Memory B cell (primary cell): ENCODE measurements at places on chromosomes 5 and 9.

DNA sequence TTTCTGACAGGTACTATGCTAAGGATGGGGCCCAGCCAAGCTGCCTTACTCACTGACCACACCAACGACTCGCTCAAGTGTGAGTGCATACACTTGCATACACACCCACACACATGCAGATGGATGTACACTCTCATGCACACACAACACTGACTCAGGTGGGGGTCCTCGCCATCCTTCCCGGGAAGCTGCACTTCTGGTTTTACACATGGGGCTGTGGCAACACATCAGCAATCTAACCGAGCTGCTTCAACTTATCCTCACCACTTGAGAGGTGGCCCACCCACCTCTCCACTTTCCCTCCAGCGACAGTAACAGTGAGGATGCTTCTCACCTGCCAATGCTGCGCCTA, 67.2 kb upstream of the SLC25A51 start:
- DNase-seq: no peak

GRCh38 chr5:130605234-130605633, 559.8 kb downstream of the HINT1 start:
- no peak for DNase-seq

DNA sequence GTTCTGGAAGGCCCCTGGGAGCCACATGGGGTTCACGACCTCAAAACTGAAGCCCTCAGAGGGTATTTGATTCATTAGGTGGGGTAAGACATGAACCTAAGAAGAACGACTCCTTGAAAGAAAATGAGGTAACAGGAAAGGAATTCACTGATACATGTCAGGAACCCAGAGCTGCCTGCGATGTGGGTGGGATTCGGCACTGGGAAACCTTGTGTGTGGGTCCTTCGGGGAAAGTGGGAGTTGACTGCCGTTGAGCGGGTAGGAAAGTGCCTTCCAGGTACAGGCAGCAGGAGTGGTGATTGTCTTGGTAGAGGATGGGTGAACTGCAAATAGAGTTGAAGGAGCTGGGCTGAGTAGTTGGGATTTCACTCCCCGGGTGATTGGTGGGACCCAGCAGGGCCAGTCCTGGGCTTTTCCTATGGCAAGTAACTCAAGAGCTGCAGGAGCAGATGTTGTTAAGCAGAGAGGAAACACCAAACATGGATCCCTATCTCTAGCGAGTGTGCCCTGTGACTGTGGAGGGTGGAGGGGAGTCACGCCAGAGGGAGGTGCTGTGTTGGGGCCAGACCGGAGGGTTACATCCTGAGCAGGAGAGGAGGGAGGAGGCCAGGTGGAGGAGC, 30.8 kb downstream of the ANKRD33B start:
- no peak for DNase-seq

DNA sequence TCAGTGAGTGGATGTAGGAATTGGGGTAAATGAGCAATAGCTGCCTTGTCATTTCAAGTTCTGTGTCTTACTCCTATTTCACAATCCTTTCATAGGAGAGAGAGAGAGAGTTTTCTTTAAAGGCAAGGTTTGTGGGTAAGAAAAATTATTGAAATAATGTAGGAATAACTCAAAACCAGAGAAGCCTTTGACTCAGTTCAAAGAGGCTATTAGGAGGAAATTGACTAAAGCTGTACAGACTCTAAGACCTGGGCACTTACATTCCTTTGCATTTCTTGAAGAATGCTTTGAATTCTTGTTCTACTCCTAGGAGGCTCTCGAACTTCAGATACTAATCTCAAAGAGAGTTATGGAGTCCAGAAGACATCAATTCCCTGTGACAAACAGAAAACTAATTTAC, 257.1 kb downstream of the FBXL7 start:
- DNase-seq: no peak

GRCh38 chr9:114612272-114612923, 1.3 kb downstream of the TMEM268 start:
- no peak for DNase-seq

DNA sequence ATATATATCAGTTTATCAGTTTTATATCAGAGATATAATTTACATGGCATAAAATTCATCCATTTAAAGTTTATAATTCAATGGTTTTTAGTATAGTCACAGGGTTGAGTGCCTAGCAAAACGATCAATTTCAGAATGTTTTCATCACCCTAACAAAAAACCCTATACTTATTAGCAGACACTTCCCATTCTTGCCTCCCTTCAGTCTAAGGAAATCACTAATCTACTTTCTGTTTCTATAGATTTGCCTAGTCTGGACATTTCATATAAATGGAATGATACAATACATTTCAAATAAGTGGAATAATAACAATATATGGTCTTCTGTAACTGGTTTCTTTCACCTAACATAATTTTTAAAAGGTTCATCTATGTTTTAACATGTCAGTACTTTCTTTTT, 9.6 kb upstream of the LNPEP start:
- DNase-seq: no peak

DNA sequence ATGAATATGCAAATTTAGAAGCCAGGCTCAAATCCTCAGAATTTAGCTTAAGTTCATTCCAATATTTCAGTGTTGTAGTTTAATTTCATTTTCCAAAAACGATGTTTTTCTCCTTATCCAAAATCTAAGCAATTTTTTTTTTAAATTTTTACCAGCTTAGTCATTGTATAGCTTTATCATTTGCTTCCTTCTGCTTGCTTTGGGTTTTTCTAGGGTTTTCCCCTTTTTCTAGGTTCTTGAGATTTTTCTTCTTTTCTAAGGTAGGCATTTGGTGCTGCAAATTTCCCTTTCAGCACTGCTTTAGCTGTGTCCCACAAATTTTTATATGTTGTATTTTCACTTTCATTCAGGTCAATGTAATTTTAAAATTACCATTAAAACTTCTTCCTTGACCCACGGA, 34.4 kb upstream of the CCDC112 start:
- DNase-seq: no peak

GRCh38 chr9:33429256-33429985, 18.0 kb downstream of the AQP3 start:
- DNase-seq: no peak

DNA sequence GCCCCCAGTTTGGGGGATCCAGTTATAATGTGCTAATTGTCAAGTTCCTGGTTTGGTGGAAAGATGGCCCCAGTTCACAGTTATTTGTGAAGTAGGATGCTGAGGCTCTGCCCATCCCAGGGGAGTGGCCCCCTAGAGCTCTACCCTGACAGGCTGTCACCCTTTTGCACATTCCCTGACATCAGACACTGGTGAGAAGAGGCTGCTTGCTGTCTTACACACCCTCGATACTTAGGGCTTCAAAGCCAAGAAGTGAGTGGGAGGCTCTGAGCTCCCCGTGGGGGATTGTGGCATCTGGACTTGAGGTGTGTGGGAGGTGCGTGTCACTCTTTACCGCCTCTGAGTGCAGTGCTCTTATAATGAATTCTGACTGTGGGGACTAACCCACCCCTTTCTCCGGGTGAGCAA, 168.5 kb downstream of the DOCK2 start:
- DNase-seq: peak; percentile 12

DNA sequence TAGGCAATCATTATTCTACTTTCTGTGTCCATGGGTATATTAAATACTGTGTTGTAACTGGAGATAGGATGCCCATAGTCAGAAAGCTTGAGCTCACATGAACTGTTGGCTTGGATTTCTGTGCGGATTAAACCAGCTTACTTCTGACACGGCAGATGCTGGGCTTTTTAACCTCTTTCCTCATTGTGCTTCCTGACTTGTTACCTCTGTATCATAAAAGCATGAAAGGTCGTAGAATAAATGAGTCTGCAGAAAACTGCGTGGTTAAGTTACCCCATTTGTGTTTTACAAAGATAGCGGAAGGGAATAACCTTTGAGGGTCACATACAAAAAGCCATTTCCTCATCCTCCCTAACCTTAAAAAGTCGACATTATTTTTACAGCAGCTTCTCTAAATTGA, 199.5 kb upstream of the DMRT1 start:
- no peak for DNase-seq

DNA sequence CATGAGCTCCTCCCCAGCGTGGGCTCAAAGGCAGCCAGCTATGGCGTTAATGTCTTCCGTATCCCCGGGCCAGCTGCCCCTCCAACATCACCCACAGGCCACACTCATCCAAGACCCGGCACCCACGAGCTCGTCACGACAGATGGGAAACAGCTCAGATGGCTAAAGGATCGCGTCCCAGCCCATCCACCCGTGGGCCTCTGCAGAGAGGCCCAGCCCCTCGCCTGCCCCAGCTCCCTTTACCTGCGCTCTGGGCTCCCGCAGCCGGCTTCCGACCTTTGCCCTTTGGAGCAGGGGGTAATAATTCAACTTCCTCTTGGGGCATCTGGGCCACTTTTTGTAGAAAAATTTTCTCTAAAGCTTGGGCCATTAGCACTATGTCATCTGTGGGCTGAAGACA, 16.5 kb downstream of the BRD3 start:
- no peak for DNase-seq

DNA sequence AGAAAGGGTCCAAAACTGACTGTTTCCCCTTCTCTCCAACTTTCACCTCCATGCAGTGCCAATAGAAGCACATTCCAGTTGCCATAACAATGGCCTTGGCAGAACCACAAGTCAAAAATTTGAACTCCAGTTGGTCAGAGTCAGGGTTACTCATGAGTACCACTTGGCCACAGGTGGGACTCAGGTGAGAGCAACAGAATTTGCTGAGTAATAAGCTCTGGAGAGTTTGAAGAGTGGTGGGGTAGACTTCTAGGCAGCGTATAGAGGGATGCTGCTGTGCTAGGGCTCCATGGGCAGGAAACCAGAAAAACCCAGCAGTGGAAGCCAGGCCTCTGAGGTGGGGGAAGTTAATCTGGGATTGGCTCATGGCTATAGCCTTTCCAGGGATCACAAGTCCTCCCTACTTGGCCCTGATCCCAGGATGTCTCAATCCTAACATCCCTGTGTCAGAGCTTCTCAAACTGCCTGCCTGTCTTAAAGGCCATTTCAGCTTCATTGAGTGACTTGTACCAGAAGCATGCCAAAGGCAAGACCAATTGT, 30.2 kb downstream of the SNX18 start:
- DNase-seq: no peak

- DNase-seq: no peak
Measured at GRCh38 chr5:169183576-169183975, 117.4 kb downstream of the SLIT3 start.

DNA sequence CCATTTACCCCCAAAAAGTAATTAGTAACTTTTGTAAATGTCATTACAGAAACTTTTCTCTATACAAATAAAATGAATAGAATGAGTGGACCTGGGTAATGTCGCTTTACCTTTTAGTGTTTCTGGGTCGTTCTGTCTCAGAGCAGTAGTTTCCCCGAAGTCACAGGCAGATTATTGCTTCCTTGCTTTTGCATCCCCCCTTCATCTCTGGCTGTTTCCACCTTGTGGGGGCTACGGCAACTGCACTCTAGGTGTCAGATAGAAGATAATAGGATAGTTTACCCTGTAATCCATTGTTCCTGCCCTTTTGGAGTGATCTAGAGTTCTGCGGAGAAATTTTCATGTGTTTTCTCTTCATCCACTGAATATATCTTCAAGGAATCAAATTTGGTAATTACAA, 68.7 kb downstream of the PRR16 start:
- no peak for DNase-seq

GRCh38 chr5:4804691-4805360, 335.3 kb upstream of the ADAMTS16 start:
- DNase-seq: no peak

DNA sequence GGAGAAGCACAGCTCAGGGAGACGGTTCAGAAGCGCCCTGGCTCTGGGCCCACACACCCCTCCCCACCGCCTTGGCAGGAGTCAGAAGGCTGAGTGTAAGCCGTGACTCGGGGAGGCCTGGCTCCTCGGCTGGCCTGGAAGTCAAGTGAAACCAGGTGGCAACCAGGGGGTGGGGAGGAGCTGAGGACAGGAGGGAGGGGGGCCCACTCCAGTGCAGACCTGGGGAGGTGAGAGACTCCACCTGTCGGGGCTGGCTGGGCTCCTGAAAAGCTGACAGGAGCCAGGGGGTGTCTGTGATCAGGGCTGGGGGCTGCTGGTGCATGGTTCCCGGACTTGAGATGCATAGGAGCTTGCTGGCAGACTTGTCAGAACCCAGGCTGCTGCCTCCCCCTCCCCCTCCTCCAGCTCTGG, 150.2 kb upstream of the PHYKPL start:
- no peak for DNase-seq

GRCh38 chr5:78557601-78558000, 91.0 kb downstream of the LHFPL2 start:
- no peak for DNase-seq

GRCh38 chr5:146947181-146947941, 68.8 kb upstream of the PPP2R2B start:
- DNase-seq: no peak

- no peak for DNase-seq
Measured at GRCh38 chr5:125117566-125117965, 371.1 kb upstream of the ZNF608 start.

DNA sequence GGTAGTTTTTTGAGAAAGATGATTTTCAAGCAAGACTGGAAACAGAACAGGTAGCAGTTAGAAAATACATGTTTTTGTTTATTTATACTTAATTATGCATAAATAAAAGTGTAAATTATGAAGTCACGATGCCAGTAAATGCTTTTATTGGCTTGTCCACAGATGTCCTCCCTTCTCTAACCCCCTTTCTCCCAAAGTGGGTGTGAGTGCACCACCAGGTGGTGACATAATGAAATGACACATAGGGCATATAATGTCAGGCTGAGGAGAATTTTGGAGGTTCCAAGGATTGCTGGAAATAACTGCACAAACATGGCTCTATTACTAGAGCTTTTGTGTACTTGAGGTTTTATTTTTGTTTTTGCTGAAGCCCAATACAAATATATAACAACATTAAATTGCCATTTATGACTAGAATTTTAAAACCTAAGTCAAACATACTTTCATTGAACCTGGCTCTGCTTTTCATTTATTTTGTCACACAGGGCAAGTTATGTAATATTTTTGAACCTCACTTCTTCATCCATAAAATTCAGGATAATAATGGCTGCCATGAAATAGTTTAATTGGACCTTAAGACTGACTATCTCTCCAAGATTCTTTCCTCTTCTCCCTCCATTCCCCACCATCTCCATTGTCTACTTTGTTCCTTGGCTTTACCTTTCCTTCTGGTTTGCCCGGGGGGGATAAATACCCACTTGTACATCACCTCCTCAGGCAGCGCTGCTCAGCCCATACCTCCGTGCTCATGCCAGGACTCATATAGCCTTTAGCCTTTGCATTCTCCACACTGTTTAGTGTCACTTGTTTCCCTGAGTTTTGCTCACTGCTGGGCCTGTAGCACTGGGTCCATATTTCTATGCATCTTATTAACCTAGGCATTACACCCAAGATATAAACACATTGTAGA, 168.8 kb downstream of the PDE4D start:
- DNase-seq: peak; percentile 23
